ENCODE measurements at places on chromosomes 1 and 21.

- DNase-seq: no peak
Observed at GRCh38 chr21:42799948-42800347, 79.4 kb downstream of the WDR4 start.

- no peak for DNase-seq
Observed at GRCh38 chr1:214440219-214440965, 111.0 kb downstream of the PTPN14 start.

- DNase-seq: no peak
Observed at GRCh38 chr1:243818978-243819377, 31.1 kb downstream of the AKT3 start.

DNA sequence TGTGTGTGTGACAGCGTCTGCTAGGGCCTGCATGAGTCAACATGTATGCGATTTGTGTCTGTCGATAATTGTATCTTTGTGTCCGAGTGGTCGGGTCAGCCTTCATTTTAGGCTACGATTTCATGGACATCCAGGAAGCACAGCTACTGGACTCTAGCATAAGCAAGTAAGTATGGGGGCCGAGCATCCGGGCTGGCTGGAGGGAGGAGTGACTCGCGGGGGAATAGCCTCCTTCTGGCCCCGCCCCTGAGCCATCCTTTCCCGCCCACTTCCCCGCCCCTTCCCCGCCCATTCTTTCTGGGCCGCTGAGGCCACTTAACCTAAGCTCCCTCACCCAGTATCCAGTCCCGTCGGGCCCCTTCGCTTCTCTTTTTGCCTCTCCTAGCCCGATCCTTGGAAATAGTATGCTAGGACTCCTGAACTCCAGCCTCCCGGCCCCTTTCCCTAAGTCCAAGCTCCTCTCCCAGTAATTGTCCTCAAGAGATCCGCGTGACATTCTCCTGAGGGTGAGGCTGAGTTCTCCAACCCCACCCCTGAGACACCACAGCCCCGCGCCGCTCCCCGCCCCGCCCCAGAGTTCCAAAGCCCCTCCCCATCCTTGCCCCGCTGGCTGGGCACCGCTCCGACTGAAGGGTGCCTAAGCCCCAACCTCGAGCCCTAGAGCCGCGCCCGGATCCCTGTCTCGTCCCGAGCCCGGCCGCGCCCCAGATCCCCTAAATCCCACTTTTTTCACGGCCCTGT is 1.2 kb downstream of the MAP3K6 start:
- DNase-seq: peak; percentile 87

- DNase-seq: no peak
Observed at GRCh38 chr1:93171549-93172034, 8.6 kb downstream of the TMED5 start.

DNA sequence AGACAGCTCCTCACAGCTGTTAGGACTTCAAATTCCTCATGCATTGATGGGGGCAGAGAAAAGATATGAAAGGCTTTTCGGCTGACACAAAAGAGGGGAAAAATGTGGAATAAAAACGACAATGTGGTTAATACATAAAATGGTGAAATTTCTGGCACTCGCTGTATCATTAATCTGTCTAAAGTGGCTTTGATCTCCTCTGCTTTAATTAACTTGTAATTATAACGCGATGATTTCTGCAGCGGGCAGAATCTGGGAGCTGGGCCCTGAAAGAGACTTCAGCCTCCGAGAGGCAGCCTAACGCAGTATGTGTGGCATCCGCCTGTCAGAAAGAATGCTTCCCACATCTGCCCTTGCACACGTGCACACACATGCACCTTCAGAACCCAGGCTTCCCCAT is 144.1 kb upstream of the IGSF21 start:
- DNase-seq: no peak

DNA sequence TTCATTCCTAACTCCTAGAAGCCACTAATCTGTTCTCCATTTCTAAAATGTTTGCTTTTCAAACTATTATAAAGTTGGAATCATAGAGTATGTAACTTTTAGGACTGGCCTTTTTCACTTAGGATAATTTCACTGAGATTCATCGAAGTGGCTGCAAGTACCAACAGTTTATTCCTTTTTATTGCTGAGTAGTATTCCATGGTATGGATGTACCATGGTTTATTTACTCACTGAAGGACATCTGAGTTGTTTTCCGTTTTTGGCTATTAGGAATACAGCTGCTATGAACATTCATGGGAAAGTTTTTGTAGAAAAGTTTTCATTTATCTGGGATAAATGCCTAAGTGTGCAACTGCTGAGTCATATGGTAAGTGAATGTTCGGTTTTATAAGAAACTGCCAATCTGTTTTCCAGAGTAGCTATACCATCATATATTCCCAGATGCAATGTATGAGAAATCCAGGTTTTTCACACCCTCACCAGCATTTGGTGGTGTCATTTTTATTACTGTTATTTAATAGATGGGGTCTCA is 66.3 kb downstream of the SLC27A3 start:
- no peak for DNase-seq

DNA sequence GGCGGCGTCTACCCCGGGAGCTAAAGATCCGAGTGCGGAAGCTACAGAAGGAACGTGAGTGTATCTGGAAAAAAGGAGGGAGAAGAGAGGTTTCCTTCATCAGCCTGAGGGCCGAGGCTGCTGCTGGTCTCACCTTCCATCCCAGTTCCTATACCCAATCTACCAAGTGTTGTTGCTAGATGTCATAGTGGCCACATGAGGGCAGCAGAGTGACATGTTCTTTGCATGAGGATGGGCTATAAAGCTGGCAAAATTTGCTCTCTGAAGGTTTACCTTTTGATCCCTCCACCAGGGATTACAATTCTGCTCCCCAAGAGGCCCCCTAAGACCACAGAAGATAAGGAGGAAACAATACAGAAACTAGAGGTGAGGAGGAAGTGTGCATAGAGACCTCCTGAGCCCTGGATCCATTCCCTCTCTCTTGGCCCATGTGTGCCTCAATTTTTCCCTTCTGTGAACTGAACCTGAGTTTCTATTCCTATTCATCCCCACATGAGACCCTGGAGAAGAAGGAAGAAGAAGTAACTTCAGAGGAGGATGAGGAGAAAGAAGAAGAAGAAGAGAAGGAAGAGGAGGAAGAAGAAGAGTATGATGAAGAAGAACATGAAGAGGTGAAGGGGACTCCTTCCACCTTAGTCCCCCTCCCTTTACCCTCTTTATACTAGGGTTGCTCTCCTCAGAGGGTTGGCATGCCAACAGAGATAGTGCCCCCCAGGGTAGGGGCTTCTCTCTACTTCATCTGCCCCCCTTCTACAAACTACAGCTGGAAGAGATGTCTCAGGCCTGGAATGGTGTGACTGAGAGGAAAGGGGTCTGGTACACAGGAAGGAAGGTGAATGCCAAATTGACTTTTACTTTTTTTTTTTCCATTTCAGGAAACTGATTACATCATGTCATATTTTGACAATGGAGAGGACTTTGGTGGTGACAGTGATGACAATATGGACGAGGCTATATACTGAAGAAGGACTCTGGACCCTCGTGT is 13.3 kb downstream of the POLR3GL start:
- peak; percentile 87 for DNase-seq

DNA sequence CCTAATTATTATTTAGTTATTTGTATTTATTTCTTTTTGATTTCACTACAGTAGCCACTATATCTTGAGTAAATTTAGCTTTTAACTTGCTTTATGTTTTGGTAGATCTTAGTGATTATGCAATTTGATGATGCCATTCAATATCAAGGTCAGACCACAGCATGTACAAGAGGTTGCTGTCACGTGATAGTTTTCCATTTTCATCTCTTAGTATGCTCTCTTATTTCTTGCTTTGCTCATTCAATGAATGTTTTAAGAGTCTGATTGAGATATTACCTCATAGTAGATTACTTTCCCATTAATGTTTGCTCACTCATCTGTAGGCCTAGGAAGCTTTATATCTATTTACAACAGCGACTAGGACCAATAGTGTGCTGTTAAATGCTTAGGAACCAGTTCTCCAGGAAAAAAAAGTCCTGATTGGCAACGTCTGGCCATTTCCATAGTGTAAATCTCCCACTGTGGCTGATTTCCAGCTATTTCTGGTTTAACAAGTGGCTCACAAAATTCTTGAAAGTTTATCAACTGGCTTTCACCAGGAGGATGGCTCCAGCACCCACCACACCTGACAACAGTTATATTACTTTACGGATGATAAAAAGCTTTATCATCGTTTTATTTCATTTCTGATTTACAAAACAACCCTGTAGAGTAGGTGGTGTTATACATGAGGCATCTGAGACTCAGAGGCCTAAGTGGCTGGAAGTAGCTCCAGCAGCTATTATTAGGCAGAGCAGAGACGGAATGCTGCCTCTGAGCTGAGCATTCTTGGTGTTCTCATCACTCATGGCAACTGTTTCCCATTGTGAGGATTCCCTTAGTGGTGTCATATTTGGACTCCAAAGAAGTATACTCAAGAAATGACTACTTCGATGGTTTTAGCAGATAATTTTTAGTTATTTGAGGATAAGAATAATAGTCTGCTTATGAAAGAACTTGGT is 235.2 kb downstream of the DISC1 start:
- DNase-seq: no peak

- DNase-seq: no peak
Observed at GRCh38 chr1:68503085-68503484, 6.2 kb upstream of the DEPDC1 start.

DNA sequence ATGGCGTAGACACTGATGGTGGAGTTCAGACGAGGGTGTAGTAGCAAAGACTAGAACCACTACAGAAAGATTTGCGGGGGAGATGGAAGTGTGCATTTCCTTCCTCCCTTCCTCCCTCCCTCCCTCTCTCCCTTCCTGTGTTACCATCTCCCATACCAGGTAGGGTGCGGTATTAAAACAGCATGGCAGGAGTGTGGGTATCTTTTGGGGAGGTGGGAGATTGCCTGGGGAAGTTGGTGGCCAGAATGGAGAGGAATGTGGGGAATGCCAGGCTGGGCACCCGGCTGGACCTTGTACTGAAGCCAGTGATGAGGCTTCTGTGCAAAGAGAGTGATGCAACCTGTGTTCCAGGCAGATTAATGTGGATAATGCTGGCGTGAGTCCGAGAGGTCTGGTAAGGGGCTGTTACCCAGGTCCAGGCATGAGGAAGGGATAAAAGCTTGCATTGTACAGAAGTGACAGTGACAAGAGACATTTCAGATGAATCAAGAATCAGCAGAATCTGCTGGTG is 30.3 kb upstream of the PPP2R5A start:
- DNase-seq: no peak

GRCh38 chr1:225848030-225848955 is 33.9 kb downstream of the TMEM63A start:
- DNase-seq: peak; percentile 79

All from WERI-Rb-1 (cell line).